ENCODE measurements at places on chromosomes 5 and 9.

- DNase-seq = no peak
Measured at GRCh38 chr5:150045549-150045948, 40.8 kb downstream of the CSF1R start.

DNA sequence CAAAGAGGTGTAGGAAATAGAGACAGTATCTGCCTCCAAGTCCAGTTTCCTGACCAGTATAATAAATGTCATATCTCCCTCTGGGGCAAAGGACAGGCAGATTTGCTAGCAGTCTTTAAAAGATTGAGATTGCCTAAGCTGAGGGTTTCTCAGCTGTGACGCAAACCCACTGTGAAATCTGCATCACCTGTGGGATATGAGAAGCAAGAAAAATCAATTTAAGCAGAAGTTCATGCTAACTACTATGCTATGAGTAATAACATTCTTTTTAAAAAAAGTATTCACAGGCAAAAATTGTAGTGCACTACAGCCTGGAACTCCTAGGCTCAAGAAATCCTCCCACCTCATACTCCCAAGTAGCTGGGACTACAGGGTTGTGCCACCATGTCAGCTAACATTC, 168.1 kb upstream of the POC5 start:
- DNase-seq = no peak

- no peak for DNase-seq
Measured at GRCh38 chr9:98854266-98854665, 46.8 kb downstream of the GALNT12 start.

GRCh38 chr5:145718956-145719355, 116.2 kb downstream of the PRELID2 start:
- DNase-seq = no peak

GRCh38 chr5:93583439-93583767, 381 bp downstream of the NR2F1 start:
- peak; percentile 50 for DNase-seq

GRCh38 chr5:33523208-33523771, 82.5 kb downstream of the TARS1 start:
- DNase-seq = no peak

DNA sequence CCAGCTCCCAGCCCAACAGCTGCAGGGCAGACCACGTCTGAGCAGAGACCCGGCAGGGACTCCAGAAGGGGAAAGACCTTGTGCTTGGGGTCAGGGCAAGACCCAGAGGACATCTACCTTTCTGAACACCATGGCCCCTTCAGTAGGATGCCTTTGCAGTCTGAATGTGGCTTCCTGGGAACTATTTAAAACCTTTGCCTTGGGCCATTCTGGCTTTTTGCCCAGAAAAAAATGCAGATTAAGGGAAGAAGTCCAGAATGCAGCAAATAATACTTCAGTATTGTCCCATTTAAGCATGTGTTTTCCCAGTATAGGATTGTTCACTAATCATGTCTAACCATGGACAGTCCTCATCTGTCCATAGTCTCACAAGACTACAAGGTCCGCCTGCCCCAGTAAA, 67.5 kb upstream of the ERCC6L2 start:
- no peak for DNase-seq

DNA sequence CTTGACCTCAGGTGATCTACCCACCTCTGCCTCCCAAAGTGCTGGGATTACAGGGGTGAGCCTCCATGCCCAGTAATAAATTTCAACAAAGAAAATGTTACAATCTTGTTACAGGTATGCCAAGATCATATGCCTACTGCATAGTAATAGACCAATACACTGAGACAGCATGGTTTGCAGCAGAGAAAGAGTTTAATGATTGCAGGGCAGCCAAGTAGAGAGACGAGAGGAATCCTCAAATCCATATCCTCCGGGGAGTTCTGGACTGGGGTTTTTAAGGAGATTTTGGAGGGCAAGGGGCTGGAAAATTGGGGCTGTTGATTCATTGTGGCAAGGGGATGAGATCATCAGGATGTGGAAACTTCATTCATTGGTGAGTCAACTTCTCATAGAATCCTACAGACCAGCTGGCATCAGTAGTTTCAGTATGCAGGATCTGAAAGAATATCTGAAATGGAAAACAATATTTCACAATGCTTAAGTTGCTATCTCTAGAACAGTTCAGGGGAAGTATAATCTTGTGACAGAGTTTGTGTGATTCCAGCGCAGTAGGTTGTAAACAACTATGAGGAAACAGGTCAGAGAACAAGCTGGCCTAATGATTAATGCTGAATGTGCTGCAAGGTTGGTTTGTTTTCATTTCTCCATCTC, 14.8 kb upstream of the TUT7 start:
- DNase-seq = no peak

- DNase-seq = peak; percentile 62
Measured at GRCh38 chr5:133916914-133917313, 51.5 kb downstream of the C5orf15 start.

DNA sequence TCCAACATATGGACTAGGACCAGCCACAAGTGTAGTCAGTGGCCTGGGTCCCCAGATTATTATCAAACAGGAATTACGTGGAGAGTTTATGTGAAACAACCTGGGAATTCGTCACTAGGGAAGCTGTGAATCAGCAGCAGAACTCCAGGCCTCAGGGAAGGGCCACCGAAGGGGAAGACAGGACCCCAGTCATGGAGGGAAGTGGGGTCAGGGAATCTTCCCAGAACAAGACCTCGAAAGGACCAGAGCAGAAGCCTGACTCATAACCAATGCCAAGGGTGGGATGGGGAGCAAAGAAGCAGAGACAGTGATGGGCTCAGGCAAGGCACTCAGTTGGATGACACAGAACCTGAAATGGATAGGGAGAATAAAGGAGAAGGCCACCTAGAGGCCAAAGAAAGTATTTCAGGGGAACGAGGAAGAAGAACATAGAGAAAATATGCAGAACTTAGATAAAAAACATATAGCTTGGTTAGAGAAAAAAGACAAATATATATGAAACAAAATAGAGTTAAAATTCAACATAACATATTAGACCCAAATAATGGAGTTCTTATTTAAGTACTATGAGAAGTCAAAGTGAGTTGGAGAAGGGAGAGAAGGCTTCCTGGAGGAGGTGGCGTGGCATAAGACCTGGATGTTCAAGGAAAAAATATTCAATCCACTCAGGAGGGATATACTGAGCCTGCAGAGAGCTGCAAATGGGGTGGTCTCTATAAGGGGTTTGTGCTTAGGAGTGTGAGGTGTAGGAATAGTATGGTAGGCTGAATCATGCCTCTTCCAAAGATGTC, 66.7 kb upstream of the CAST start:
- no peak for DNase-seq

Data from NCI-H1092 treated with DMSO at 0.1 percent for 48 hours (cell line).